Activated CD4-positive, alpha-beta T cell treated with anti-CD3 and anti-CD28 coated beads, Interleukin-2, amount 50 U/mL, for 16 hours (primary cell): ENCODE measurements at places on chromosomes 3 and 15.

GRCh38 chr3:78647726-78648125 is 1120.1 kb downstream of the ROBO1 start:
- DNase-seq: no peak

GRCh38 chr3:197149528-197149927 is 119.9 kb upstream of the MELTF start:
- DNase-seq: no peak

- no peak for DNase-seq
These were observed 173.8 kb upstream of the THBS1 start for GRCh38 chr15:39407116-39407515.

GRCh38 chr3:55445551-55445950 is 41.6 kb downstream of the WNT5A start:
- DNase-seq: no peak

- DNase-seq: no peak
These were observed 65.7 kb downstream of the RAD54L2 start for GRCh38 chr3:51604212-51604611.

DNA sequence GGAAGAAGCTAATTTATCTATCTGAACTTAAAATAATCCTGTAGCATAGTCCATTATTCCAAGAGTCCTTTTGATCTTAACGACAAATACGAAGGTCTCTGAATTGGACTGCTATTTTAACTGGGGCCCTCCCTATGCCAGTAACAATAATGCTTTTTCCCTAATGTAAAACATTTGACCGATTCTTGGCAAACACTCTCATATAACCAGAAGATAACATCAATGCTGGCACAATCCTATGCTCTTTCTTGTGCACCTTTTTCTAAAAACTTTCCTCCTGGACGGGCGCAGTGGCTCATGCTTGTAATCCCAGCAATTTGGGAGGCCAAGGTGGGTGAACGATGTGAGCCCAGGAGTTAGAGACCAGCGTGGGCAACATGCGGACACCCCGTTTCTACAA is 3.9 kb downstream of the LRRFIP2 start:
- no peak for DNase-seq

DNA sequence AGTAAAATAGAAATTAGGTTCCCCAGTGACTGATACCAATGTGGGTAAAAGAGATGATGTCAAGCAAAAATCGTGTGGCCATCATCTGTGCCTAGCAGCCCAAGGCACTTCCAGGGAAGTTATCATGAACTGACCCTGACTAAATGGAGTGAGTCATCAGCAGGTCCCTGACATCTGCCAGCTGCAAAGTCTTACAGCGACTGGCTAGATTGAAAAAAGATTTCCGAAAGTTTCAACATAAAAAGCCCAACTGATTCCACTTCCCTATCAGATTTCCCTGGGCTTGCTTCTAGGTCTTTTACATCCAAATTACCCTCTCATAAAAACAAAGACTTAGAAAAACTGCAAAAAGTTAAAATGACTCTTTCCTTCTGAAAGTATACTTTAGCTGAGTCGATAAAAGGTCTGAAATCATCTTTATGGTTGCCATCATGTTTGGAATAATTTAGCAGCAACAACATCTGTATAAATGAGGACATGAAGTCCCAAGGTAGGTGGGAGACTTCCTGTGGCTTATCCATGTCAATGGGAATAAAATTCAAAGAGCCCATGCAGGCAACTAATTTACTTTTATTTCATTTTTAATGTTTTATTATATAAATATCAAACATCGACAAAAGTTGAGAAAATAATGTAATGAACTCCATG is 342.8 kb downstream of the ERC2 start:
- DNase-seq: no peak

DNA sequence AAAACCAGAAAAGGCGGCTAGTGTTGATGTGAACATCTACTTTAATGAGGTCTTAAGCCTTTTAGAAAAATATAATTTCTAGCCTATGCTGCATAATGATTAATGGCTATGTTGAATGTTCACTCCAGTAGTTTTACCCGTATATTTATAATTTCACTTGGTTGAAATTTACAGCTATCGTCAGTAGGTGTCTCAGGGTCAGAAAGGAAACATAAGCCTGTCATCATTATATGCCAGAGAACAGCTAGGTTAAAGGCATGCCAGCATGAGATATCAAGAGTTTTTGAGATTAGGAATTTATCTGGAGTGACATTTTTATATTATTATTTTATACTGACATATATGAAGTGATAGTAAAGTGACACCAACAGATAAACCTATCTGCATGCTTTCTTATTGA is 904.1 kb downstream of the OTOL1 start:
- DNase-seq: no peak

GRCh38 chr15:79190093-79190492 is 92.4 kb upstream of the ANKRD34C start:
- no peak for DNase-seq

DNA sequence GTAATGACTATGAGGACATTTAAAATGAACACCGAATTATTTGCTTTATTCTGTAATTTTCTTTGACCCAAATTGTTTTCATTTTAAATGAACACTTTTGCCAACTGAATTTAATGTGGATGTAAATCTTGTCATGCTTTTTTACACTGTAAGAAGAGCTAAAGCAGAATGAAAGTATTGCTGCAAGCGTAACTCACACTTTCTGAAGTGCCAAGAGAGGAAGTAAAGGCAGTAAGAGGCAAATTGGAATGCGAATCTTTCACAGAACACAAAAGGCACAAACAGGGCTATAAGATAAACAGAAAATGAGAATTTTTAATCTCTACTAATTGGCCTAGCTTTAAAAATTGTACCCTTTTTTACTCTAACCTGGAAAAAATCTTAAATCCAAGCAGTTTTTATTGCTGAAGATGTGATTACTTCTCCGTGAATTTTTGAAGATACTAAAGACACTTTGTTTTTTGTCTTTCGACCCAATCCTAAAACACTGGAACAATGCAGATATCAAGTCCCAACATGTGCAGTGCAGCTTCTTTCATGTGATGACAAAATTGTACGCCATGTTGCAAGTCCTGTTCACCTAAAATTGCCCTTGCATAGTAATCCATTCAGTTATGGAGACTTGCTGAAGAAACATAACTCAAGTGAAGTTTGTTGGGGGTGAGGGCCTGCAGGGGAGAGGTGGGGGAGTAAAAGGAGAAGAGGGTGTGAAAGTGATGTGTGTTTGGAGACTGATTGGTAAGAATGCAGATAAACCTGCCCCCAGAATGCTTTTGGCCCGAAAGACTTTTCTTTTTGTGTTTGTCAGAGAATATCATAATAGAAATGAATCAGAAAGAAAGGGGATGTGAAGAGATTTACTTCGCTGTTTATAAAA is 1.4 kb downstream of the ARID3B start:
- no peak for DNase-seq

- no peak for DNase-seq
These were observed 365.8 kb downstream of the FOXP1 start for GRCh38 chr3:71217640-71218222.

GRCh38 chr3:4979428-4980228 is at the start of gene BHLHE40:
BHLHE40 (plus strand) TSS chr3:4979437; CDS start chr3:4979719, 282 bp downstream.
- no peak for DNase-seq

DNA sequence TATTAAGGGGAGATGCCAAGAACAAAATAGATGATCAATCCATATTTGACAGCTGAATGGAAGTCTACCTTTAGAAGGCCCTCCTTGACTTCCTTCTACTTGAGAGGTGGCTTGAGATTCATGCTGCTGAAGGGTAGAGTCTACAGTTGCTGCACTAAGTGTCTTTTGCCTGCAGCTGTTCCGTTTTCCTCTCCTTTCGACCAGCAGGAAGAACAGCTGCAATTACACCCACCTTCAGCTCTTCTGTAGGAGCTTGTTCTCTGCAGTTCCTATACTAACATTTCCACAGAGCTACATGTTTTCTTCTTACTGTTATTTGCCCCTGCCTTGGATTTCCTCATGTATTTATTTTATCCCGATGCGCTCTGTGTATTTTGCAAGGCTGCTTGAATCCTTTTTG is 79.1 kb downstream of the ARRDC4 start:
- no peak for DNase-seq

GRCh38 chr3:144424606-144425005 is 453.0 kb downstream of the DIPK2A start:
- DNase-seq: no peak

DNA sequence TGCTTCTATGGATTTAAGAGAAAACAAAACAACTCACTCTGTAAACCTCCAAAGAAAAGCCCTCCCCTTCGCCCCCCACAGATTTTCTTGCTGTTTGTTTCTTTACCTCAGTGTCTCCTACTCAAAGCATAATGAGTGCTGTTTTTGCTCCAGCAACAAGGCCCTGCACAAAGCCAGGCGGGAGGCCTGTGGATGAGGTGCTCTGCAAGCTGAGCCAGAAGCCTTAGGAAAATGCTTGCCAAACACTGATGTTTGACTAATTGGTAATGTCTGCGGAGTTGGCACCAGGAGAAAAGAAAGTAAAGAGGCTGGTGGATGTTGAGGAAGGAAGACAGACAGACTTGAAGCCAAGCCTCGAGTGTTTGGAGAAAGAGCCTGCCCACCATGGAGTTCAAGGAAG is 99.7 kb downstream of the RARB start:
- no peak for DNase-seq

- no peak for DNase-seq
These were observed 73.2 kb downstream of the CORO2B start for GRCh38 chr15:68651916-68652525.

DNA sequence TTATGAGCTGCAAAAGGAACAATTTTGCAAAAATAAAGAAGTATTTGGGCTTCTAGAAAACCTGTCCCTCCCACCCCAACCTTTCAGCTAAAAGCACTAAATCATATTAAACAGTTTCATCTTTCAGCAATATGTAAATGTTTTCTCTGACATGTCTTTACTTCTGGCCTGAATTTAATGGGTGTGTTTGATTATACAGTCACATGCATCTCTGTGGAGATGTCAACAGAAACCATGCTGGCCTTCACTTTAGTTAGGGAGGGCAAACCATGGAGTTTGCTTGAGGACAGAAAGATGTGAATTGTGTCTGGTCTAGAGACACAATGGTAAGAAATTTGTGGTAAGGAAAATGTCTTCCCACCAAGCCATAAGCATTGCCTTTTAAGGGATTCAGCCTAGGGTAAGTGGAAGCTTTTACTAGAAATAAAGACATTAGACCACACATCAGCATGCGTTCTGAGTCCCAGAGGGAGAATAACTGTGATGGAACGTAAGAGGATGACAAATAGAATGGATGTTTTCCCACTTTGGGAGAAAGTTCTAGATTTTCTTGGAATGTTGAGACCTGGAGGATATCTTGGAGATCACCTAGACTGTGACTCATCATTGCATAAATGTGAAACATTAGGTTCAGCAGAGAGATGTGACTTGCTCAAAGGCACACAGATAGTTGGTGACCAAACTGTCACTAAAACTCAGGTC is 68.9 kb downstream of the ST8SIA2 start:
- DNase-seq: no peak

- peak; percentile 44 for DNase-seq
These were observed 13.4 kb upstream of the GHSR start for GRCh38 chr3:172461530-172462138.

GRCh38 chr3:62559831-62560445 is 186.6 kb upstream of the FEZF2 start:
- DNase-seq: no peak

DNA sequence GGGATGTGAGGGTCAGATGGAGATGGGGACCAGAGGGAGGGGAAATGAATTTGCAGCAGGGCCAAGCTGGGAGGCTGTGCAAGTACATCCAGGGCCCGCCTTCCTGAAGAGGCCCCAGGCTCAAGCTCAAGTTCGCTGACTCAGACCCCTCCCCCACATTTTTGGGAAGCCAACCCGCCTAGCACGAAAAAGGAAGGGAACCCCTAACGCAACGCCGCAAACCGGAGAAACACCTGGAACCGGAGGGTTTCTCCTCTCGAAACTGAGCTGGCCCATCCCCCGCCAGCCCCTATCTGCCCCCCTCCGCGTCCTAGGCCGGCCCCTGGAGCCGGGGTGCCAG is 624 bp downstream of the AP3B2 start:
- no peak for DNase-seq

GRCh38 chr3:161854232-161854771 is 357.7 kb downstream of the OTOL1 start:
- DNase-seq: peak; percentile 14

DNA sequence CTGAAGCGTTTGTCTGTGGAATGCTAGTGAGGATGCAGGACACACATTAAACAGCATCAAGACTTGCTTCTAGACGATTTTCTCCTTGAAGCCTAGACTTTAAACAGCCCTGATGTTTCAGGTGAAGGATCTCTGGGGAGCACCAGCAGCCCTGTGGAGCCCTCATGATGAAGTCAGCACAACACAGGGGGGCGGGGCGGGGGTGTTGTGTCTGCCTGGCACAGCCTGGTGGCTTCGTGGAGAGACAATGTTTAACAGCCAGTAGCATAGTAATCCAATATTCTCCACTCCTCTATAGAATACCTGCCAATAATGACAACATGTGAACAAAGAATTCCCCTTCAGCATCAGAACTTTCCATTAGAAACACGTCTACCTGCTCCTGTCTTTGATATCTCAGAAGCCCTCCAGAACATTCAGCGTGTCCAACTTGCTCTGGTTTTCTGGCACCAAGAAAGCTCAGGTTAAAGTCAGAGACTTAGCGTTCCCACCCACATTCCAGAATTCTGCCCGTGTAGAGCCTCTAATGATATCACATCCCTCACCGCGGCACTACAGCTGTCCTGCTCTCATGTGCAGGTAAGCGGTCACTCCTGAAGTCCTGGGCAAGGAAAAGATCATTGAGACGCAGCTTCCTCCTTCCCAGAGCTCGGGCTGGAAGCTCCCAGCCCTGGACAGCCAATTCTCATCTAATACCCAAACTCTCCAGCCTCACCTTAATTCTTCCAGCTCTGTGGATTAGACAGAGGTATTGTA is 98.0 kb downstream of the ATP10A start:
- DNase-seq: no peak

GRCh38 chr3:73213896-73214295 is 152.4 kb downstream of the EBLN2 start:
- DNase-seq: no peak

DNA sequence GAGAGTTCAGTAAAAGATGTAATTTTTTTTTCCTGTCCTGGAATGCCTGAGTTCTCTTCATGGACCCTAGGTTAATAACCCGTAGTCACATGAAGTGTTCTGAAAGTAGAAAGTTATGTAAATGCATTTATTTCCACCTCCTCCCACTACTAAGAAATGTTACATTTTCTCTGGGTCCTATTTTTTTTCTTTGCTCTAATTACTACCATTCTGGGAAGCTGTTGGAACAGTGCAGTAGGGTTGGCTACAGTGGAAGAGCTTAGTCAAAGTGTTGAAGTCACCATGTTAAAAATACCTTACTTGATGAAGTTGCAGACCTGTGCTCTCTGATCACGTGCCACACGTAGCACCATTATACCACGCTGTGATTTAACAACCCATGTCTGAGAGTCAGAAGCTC is 153.8 kb upstream of the TSC22D2 start:
- DNase-seq: no peak
